ENCODE measurements at places on chromosomes 13 and 19.

- H3K36me3 ChIP-seq: no peaks in the 10 kb centered on the region
- H3K27me3 ChIP-seq: no peaks in the 10 kb centered on the region
- H3K4me1 ChIP-seq: peaks cover 11% of the 10 kb centered on the region
- no peak overlapping the region for H3K4me3 ChIP-seq
- H3K27ac ChIP-seq: no peak overlapping the region
These were observed 3.0 kb upstream of the KMT2B start for GRCh38 chr19:35714601-35715354.

- H3K4me3 ChIP-seq: no peak overlapping the region
- no peak overlapping the region for H3K27ac ChIP-seq
- DNase-seq: no peak
- no peaks in the 10 kb centered on the region for H3K27me3 ChIP-seq
- H3K4me1 ChIP-seq: no peaks in the 10 kb centered on the region
These were observed 58.4 kb downstream of the SMARCA4 start for GRCh38 chr19:11019262-11019661.

- H3K36me3 ChIP-seq: no peaks in the 10 kb centered on the region
- DNase-seq: no peak
- H3K27ac ChIP-seq: peak overlapping the region; percentile 29
- H3K27me3 ChIP-seq: no peaks in the 10 kb centered on the region
These were observed 3.6 kb downstream of the LRRC25 start for GRCh38 chr19:18393836-18394235.

DNA sequence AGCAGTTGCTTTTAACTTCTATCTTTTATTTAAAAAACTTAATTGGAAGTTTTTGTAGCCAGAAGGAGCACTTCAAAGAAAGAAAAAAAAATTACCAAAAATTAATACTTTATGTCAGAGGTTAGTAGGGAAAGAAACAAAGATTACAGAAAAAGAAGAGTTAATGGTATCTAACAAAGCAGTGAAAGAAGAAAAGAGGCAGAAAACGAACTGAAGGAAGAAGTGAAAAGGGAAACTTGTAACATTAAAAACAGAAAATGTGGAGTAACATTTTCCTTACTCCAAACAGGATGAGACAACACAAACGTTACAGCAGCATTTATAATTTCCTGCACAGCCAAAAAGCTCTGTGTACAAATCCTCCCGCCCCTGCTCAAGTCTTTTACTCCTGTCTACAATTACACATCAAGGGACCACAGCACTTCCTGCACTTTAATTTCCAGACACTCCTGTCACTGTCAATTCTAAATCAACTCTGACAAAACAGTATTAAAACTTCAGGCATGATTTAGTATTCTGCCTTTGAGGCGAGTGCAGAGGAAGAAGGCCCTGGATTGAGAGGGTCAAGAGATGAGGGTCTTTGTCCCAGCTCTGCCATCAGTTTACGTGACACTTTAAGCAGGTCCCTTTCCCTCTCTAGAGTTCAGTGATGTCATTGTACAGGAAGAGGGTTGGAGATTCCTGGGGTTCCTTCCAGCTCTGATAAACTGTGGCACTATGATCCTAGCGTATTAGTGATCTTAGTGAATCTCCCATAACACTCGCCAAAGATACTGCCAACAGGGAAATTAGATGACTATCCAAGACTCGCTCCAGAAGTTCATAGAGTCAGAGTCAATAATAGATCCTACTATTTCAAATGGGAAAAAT lies 53.2 kb upstream of the LSM14A start:
- no peaks in the 10 kb centered on the region for H3K27me3 ChIP-seq
- no peak overlapping the region for H3K4me3 ChIP-seq
- no peaks in the 10 kb centered on the region for H3K36me3 ChIP-seq
- H3K27ac ChIP-seq: no peak overlapping the region
- H3K4me1 ChIP-seq: no peaks in the 10 kb centered on the region

GRCh38 chr13:54965881-54966280 lies 1937.3 kb downstream of the OLFM4 start:
- no peaks in the 10 kb centered on the region for H3K27me3 ChIP-seq
- H3K4me1 ChIP-seq: no peaks in the 10 kb centered on the region
- DNase-seq: no peak
- H3K4me3 ChIP-seq: no peak overlapping the region
- no peak overlapping the region for H3K27ac ChIP-seq

DNA sequence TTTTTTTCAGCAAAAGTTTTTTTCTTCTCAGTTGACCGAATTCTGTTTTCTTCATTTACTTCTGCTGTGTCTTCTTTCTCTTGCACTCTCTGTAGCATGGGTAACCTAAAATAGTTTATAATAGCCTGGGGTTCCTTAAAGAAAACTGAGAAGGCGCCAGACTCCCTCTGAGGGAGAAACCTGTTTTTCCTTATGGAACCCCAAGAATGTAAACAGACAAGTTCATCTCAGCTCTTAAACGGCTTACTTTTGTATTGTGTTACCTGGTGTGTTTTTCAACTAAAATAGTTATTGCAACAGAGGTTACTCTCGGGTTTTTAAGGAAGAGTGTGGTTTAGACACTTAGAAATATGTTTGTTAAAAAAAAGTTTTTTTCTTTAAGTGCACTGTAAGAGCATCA lies 23.8 kb upstream of the TM9SF2 start:
- H3K27ac ChIP-seq: no peak overlapping the region
- DNase-seq: no peak
- no peaks in the 10 kb centered on the region for H3K27me3 ChIP-seq
- H3K4me3 ChIP-seq: no peak overlapping the region
- no peaks in the 10 kb centered on the region for H3K4me1 ChIP-seq
- no peaks in the 10 kb centered on the region for H3K36me3 ChIP-seq

GRCh38 chr13:113825841-113826240 lies 38.0 kb downstream of the GAS6 start:
- no peaks in the 10 kb centered on the region for H3K4me1 ChIP-seq
- H3K4me3 ChIP-seq: no peak overlapping the region
- H3K36me3 ChIP-seq: peaks cover 6% of the 10 kb centered on the region
- no peaks in the 10 kb centered on the region for H3K27me3 ChIP-seq
- no peak overlapping the region for H3K27ac ChIP-seq
- no peak for DNase-seq

DNA sequence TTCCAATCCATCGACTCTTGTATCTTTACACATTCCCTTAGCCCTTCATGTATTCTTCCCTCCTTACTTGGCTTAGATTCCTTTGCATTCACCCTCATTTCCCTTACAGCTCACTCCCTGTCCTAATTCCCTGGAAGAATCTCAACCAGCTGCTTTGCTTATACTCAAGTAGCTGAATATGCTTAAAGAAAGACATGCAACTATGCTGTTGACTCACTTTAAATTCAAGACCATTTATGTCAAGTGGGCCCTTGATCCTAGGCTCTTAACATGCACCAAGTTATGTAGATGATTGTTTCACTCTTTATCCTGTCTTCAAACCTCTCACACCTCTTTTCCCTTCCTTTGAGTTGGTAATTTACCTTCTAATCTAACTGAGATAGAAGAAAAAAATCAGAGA lies 7.4 kb downstream of the CCDC122 start:
- no peak overlapping the region for H3K4me3 ChIP-seq
- no peaks in the 10 kb centered on the region for H3K4me1 ChIP-seq
- DNase-seq: no peak
- no peaks in the 10 kb centered on the region for H3K36me3 ChIP-seq

- H3K4me1 ChIP-seq: no peaks in the 10 kb centered on the region
- no peak overlapping the region for H3K4me3 ChIP-seq
- DNase-seq: no peak
- no peaks in the 10 kb centered on the region for H3K36me3 ChIP-seq
- H3K27me3 ChIP-seq: no peaks in the 10 kb centered on the region
These were observed 19.2 kb downstream of the PNMA8A start for GRCh38 chr19:46452186-46452585.

- no peaks in the 10 kb centered on the region for H3K27me3 ChIP-seq
- DNase-seq: no peak
- no peak overlapping the region for H3K4me3 ChIP-seq
- H3K4me1 ChIP-seq: no peaks in the 10 kb centered on the region
These were observed 165.2 kb downstream of the TDRD3 start for GRCh38 chr13:60562096-60562780.

GRCh38 chr13:108477376-108477775 lies 152.0 kb upstream of the MYO16 start:
- H3K4me1 ChIP-seq: no peaks in the 10 kb centered on the region
- H3K27me3 ChIP-seq: no peaks in the 10 kb centered on the region
- DNase-seq: no peak
- no peak overlapping the region for H3K27ac ChIP-seq

GRCh38 chr13:55345224-55345623 lies 1795.5 kb upstream of the PRR20A start:
- H3K27me3 ChIP-seq: no peaks in the 10 kb centered on the region
- no peak for DNase-seq
- no peaks in the 10 kb centered on the region for H3K36me3 ChIP-seq
- H3K4me1 ChIP-seq: no peaks in the 10 kb centered on the region

GRCh38 chr19:54606891-54607784 lies 13.7 kb downstream of the LILRA1 start:
- no peaks in the 10 kb centered on the region for H3K36me3 ChIP-seq
- H3K27me3 ChIP-seq: no peaks in the 10 kb centered on the region
- H3K27ac ChIP-seq: no peak overlapping the region
- DNase-seq: no peak
- no peak overlapping the region for H3K4me3 ChIP-seq
- H3K4me1 ChIP-seq: no peaks in the 10 kb centered on the region

- H3K4me1 ChIP-seq: no peaks in the 10 kb centered on the region
- H3K4me3 ChIP-seq: no peak overlapping the region
- peaks cover 6% of the 10 kb centered on the region for H3K36me3 ChIP-seq
- H3K27ac ChIP-seq: no peak overlapping the region
- H3K27me3 ChIP-seq: no peaks in the 10 kb centered on the region
These were observed 30.6 kb upstream of the ZNF681 start for GRCh38 chr19:23789246-23789645.

DNA sequence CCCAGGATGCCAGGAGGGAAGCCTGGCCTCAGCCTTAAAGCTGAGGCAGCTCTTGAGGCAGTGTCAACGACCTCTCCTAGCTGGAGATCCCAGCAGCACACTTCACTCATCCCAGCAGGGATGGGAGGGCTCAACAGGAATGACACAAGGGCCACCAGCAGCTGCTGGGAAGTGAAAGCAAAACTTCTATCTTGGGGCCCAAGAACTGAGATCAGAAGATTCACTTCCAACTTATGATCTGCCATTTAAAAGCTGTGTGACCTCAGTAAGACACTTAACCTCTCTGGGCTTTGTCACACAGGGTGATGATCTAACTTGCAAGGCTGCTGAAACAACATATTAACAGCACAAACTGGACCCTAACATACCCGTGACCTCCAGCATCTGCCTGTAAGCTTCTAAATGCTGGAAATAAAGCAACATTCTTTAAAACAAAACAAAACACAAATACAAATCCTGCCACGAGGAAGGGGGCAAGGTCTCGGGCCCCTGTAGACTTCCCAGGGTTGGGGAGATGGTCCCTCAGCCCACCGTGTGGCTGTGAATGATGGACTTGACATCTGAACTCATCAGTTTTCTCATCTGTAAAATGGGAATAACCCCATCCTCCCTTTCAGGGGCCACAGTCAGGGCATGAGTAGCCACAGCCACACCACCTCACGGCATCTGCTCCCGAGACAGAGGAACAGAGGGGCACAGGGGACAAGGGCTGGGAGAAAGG lies 22.7 kb downstream of the ELL start:
- H3K4me3 ChIP-seq: no peak overlapping the region
- no peaks in the 10 kb centered on the region for H3K36me3 ChIP-seq
- peak overlapping the region; percentile 78 for H3K27ac ChIP-seq
- DNase-seq: peak; percentile 42
- no peaks in the 10 kb centered on the region for H3K27me3 ChIP-seq

GRCh38 chr13:45206340-45206739 lies 5.5 kb upstream of the KCTD4 start:
- H3K27ac ChIP-seq: no peak overlapping the region
- H3K27me3 ChIP-seq: no peaks in the 10 kb centered on the region
- H3K36me3 ChIP-seq: peaks cover 2% of the 10 kb centered on the region
- no peaks in the 10 kb centered on the region for H3K4me1 ChIP-seq

GRCh38 chr19:2577722-2578335 lies 101.9 kb downstream of the GADD45B start:
- H3K4me3 ChIP-seq: no peak overlapping the region
- DNase-seq: no peak
- no peaks in the 10 kb centered on the region for H3K36me3 ChIP-seq
- H3K27ac ChIP-seq: peak overlapping the region; percentile 66
- H3K27me3 ChIP-seq: no peaks in the 10 kb centered on the region

DNA sequence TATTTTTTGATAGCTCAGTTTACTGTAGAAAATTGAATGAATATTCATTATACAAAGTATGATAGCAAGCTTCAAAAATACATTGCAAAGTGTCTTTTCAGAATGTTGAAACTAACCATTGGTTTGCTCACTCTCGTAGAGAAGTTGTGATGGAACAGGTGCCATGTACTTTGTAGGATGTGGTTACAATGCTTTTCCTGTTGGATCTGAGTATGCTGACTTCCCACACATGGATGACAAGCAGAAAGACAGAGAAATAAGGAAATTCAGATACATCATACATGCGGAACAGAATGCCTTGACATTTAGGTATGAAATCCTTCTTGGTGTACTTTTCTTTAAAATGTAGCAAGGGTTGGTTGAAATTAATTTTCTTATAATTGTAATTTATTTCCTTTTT lies 30.5 kb downstream of the CDADC1 start:
- H3K27me3 ChIP-seq: no peaks in the 10 kb centered on the region
- no peaks in the 10 kb centered on the region for H3K4me1 ChIP-seq
- DNase-seq: no peak

DNA sequence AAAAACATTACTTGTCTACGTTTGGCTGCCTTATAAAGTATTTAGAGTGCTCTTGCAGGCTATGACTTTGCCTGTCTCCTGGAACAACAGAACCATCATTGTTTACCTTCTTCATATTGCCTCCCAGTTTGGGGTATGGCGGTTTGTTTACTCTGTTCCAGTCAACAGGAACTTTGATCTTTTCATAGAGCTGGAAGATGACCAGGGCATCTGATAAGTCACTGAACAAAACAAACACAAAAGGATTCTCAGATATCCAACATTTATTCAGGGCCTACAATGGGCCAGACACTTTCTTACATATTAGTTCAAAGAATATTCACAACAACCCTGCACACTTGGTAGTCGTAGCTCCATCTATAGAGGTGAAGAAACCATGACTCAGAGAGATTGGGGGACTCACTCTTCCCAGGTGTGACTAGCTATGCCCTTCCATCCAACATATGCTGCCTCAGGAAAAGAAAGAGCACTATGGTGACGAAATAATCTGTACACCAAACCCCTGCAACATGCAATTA lies 38.4 kb upstream of the CPB2 start:
- no peak overlapping the region for H3K4me3 ChIP-seq
- H3K36me3 ChIP-seq: peaks cover 2% of the 10 kb centered on the region
- peak; percentile 7 for DNase-seq
- H3K4me1 ChIP-seq: no peaks in the 10 kb centered on the region
- H3K27ac ChIP-seq: no peak overlapping the region

DNA sequence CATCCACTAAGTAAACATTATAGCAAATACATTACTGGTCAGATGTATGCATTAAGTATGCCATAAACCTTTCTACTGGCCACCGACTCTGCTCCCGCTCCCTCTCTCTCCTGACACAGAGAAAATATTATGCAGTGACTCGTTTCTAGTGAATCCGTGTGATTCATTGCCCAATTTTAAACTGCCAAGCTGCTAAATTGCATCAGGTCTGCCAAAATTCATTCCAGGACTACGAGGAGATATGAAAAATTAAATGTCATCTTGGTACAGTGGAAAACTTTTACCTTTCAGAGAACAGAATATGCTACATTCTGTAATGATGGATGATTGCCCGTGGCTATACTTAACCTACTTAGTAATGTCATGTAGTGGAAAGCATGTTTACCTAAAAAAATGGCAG lies 368.8 kb upstream of the TSHZ3 start:
- no peaks in the 10 kb centered on the region for H3K4me1 ChIP-seq
- peaks cover 7% of the 10 kb centered on the region for H3K27me3 ChIP-seq
- no peaks in the 10 kb centered on the region for H3K36me3 ChIP-seq
- H3K4me3 ChIP-seq: no peak overlapping the region

Data from small intestine (tissue), 16 donors.